GM04503 (cell line): ENCODE measurements at places on chromosomes 3 and 15.

GRCh38 chr3:191873736-191874135 lies 412.8 kb downstream of the PYDC2 start:
- no peak for DNase-seq

DNA sequence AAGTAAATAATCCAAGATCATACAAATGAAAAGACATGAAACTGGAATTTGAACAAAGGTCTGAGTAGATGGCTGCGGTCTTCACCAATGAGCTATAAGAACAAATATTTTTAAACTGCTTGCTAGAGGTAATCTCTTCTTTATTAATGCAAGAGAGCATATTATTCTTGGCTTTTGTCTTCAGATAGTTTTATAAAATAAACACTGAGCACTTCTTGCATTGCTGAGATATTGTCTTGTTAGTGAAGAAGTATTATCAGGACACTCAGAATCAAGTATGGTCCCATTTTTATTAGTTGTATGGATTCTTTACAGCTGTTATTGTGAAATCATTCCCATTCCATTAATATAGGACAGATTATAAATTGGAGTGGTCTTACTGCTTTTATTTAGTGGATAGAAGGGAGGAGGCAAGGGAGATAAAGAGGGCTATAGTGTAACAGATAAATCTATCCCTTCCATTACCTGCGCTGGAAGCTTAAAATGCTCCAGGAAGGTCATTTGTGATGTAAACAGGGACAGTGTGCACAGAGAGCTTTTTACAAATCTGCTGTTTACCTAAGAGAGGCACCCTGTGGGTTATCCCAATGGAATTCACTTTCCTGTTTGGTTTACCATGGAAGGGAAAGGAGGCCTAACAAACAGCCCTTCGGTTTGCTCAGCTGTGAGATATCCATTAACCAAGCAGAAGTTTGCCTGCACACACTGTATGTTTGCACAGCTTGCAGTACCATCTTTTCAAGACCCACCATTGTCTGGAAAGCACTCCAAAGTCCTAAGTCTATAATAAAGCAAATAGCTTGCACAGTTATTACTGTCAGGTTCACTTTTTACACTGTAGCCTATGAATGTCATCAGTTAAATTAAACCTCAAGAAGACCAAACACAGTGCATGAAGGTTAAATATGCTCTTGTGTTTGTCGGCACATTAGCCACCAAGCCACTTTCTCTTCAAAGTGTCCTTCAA lies 347.7 kb upstream of the TGFBR2 start:
- DNase-seq: no peak

DNA sequence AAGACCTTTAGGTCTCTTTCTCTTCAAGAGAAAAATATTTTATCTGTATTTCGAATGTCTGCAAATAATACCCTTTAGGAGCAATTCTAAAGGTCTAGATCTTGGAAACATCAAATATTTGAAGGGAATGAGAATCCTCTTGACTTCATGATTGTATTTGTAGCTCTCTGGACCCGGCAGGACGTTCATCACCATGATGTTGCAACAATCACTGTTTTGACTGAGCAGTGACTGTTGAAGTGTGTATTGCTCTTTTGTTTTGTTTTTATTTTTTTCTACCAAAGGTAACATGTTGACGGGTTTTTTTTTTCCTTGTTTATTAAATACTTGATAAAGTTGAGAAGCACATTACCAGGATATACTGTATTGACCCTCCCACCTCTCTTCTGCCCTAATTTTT lies 55.3 kb upstream of the CCR4 start:
- DNase-seq: no peak

DNA sequence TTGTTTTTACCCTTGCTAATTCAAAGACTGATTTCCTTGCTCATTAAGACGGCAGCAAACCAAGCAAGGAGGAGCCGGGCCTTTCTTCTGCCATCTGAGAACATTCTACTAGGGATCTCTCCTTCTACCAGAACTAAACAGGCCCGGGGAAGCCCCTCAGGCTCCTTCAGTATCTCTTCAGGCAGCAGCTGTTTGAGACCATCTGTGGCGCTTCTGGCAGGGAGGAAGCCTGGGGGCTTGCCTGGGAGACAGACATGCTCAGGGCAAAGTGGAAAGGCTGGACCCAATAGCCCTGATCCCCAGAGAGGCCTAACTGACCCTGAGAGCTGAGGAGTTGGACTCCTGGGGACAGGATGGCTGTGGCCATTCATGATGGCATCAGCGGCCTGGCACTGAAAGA lies 67.9 kb downstream of the FEM1B start:
- no peak for DNase-seq

DNA sequence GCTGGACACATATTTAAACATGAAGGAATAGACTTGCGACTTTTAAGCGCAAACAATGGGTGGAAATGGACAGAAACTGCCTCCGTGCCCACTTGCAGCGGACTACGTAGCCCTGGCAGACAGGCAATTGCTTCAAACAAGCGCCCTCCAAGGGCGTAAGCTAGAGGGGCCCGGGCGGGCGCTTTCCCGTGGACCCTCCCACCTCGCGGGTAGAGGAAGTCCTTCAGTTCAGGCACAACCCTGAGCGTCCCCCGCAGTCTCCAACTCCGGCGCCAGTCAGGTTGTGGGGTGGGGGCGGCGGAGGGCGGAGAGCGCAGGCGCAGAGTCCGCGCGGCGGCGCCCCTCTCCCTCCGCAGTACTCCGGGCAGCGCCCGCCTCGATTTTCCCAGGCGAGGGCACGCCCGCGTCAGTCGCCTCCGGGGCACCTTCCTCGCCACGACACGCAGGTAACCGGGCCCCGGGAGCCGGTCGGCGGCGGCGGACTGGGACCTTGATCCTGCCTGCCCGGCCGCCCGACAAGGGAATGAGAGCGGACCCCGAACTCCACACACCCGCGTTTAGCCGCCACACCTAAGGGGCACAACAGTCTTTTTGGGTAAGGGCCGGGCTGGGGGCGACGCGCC lies at the start of gene SLC35G2:
Gene SLC35G2 (plus strand): TSS at position 358 of the 623 bp plus-strand sequence. CDS start 35,335 bp downstream, outside the sequence.
- no peak for DNase-seq
